ENCODE measurements at places on chromosomes 4 and X.

DNA sequence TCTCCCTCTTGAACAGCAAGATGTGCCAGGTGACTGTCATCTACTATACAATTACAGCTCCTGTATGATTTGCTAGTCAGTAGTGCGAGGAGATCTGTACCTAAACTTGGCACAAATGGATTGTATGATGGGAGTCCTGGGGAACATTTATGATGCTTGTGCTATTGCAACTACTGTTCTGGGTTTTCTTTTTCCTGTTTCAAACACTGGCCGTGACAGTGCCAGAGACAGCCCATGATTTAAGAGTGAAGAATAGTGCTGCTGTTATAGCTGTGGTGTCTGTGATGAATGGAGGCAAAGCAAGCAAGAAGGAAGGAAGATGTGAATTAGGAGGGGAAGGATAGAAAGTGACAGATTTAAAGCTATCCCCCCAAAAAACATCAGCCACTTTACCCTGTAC, 1868.9 kb downstream of the PCDH7 start:
- H3K4me1 ChIP-seq: no peaks in the 10 kb centered on the region
- no peaks in the 10 kb centered on the region for H3K36me3 ChIP-seq
- no peak overlapping the region for H3K4me3 ChIP-seq
- no peak overlapping the region for H3K27ac ChIP-seq
- no peaks in the 10 kb centered on the region for H3K27me3 ChIP-seq
- DNase-seq: no peak

- no peaks in the 10 kb centered on the region for H3K36me3 ChIP-seq
- H3K27ac ChIP-seq: no peak overlapping the region
- no peaks in the 10 kb centered on the region for H3K27me3 ChIP-seq
- no peaks in the 10 kb centered on the region for H3K4me1 ChIP-seq
These were observed 444.7 kb upstream of the TENM3 start for GRCh38 chr4:181798536-181798935.

DNA sequence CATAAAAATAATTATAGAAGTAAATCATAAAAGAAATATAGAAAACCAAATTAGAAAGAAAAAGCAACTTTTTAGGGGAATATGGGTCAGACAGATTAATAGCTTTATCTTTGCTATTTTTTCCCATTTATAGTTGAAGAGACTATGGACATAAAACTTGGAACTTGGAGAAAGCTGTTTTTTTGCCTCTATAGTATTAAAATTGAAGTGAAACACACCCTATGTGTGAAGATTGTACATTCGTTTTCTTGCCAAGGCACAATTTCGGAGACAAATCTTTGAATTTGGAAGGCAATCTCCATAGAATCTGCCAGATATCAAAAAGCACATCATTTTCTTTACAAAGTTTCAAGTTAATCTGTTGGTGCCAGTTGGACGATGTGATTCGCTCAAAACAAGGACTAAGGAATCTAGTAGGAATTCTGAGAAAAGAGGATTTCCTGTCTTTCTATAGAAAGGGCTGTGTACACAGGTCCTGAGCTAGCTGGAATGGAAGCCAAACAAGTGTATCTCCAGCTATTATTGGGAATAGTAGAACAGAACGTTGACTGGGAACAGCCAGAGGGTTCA, 156.3 kb downstream of the SLC7A11 start:
- H3K27ac ChIP-seq: no peak overlapping the region
- no peak overlapping the region for H3K4me3 ChIP-seq
- DNase-seq: no peak
- H3K4me1 ChIP-seq: no peaks in the 10 kb centered on the region

GRCh38 chr4:61202638-61203435, 2.7 kb downstream of the ADGRL3 start:
- peaks cover 5% of the 10 kb centered on the region for H3K36me3 ChIP-seq
- no peak overlapping the region for H3K27ac ChIP-seq
- H3K4me3 ChIP-seq: no peak overlapping the region
- no peak for DNase-seq
- peaks cover 2% of the 10 kb centered on the region for H3K4me1 ChIP-seq

- no peaks in the 10 kb centered on the region for H3K4me1 ChIP-seq
- DNase-seq: no peak
- no peaks in the 10 kb centered on the region for H3K27me3 ChIP-seq
- H3K4me3 ChIP-seq: no peak overlapping the region
These were observed 38.4 kb downstream of the TBL1X start for GRCh38 chrX:9503261-9503660.

- H3K27ac ChIP-seq: no peak overlapping the region
- no peak for DNase-seq
- no peaks in the 10 kb centered on the region for H3K36me3 ChIP-seq
- no peak overlapping the region for H3K4me3 ChIP-seq
- peaks cover 5% of the 10 kb centered on the region for H3K4me1 ChIP-seq
These were observed 57.1 kb downstream of the ENPEP start for GRCh38 chr4:110532901-110533589.

- no peaks in the 10 kb centered on the region for H3K4me1 ChIP-seq
- H3K4me3 ChIP-seq: no peak overlapping the region
- no peak overlapping the region for H3K27ac ChIP-seq
- H3K27me3 ChIP-seq: no peaks in the 10 kb centered on the region
- DNase-seq: no peak
These were observed 248.2 kb downstream of the PARM1 start for GRCh38 chr4:75180790-75181776.

Measured in activated CD8-positive, alpha-beta T cell treated with anti-CD3 and anti-CD28 coated beads, Interleukin-2, amount 10 ng/mL, durations not matched to agents 7 days and 5 days (primary cell).